ENCODE measurements at places on chromosomes 2 and 18.

DNA sequence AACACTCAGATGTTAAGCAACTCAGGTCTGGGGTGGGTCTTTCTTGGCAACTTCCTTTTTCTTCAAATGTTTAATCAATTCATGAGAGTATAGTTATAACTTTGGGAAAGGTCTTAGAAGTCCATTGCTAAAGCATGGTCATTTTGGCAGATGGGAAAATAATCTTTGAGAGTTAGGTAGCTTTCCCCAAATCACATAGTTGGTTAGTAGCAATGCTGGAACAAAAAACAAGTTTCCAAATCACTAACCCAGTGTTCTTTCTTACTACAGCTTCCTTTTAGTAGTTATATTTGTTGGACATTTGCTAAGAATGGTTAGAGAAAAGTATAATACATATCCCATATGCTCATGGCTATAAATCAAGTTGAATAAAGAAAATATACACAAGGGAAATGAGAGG is 185.2 kb upstream of the SLC14A2 start:
- no peak for DNase-seq

GRCh38 chr18:13457327-13457726 is 238.8 kb downstream of the LDLRAD4 start:
- no peak for DNase-seq

DNA sequence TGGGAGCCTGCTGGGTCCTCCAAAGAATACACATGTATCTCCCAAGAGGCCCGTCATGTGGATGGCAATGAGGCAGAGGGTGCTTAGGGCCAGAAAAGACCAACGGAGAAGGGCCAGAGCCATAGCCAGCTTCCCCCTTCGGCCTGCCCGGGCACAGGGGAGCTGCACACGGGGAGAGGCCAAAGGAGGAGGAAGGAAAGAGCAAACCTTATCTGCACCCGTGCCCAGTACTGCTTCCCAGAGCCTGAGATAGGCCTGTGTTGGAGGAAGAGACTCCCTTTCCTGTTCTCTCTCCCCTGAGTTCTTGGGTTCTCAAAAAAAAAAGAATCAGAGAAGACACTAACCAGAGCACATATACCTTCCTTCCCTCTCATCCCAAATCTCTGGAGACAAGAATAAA is 250.3 kb downstream of the ANAPC1 start:
- no peak for DNase-seq

GRCh38 chr18:64202210-64202836 is 53.4 kb upstream of the LINC00305 start:
- peak; percentile 28 for DNase-seq

DNA sequence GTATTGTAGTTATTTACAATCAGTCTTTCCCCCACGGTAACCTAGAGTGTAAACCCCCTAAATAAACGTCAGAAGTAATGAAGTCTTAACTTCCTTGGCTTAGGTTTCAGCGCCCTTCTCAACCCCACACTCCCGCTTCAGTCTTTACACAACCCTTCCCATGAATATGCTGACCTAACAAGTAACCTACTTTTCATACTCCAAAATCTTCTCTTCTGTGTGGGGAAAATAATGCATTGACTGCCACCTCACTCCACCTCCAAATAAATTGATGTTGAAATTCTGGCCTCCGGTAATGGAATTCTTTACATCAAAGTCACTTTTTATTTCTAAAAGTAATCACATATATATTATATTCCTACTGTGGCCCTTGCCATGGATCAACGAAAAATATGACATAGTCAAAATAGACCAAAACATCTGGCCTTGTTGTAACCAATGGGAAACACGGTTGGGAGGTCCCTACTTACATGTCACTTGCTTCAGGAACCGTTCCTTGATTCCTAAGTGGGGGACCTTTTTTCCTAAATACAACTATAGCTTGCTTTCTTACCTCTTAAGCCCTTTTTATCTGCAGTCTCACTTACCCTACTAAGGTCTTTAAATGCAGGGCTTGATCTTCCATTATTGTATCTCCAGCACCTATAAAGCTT is 961 bp downstream of the GEN1 start:
- DNase-seq = no peak

DNA sequence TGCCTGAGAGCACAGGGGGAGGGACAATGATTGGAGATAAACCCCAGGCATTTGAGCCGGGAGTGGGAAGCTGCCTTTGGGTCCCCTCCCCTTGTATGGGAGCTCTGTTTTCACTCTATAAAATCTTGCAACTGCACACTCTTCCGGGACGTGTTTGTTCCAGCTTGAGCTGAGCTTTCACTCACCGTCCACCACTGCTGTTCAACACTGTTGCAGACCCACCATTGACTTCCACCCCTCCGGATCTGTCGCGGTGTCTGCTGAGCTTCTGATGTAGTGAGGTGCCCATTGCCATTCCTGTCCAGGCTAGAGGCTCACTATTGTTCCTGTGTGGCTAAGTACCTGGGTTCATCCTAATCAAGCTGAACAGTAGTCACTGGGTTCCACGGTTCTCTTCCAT is 231.6 kb upstream of the CWC22 start:
- DNase-seq = no peak

DNA sequence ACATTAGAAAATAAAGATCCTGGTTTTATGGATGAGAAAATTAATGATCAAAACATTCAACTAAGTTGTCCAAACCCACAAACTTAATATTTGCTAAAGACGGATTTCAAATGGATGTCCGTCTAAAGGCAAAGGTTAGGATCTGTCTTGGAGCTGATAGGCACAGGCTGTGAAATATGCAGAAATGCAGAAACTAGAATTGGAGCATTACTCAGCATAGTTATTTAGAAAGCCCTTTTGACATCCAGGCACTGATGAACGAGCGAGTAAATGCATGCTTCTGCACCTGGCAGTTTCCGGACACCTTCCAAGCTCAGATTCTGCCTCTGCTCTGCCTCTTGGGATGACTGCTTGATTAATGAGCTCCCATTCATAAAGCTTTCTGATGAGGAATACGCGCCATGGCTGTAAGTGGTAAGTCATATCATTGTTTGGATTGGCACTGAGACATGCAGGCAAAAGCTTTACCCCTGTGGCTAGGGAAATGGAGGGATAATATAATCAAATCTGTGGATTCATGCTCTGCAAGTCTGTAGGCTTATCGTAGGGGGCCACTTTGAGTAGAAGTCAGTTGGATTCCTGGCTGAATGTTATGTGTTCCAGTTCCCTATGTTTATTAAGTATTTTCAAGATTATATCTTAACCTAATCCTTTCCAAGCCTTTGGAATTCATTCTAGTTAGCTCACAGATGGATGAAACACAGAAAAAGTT is 2176.3 kb upstream of the CELF4 start:
- no peak for DNase-seq

DNA sequence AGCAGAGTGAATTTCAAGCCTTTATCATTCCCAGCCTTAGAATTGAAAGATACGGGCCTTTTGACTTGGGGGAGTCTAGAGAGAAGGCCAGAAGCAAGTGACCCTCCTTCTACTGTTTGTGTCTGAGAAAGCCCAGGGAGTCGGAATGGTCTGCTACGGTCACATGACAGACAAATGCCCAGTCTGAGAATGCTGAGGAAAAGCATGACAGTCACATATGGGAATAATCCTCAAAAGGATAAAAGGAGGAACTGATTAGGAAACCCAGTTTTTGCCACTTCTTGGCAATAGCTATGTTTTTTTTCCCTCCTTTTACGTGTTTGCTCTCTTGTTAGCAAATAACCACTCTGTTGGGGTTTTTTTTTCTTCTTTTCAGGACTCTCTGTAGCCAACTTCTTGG is 38.1 kb upstream of the HNRNPA3 start:
- DNase-seq = no peak

- DNase-seq = no peak
These were observed 11.1 kb upstream of the MAPRE3 start for GRCh38 chr2:26959331-26959730.

DNA sequence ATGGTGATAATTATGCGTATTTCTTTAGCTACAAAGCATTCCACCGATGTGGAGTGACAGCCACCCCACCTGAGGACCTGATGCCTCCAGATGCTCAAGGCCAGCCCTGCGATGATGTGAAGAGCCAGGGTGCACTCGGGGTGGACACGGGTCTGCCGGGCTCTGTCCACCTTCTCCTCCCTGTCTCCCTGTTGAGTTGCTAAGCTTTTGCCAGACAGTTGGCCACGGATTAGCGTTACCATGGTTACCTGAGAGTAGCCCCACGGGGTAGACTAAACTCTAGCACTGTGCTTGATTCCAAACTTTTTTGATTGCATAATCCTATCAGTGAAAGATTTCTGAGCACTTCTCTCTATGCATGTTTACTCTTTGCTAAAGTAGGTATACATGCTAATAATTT is 86.2 kb downstream of the SMIM21 start:
- peak; percentile 2 for DNase-seq

DNA sequence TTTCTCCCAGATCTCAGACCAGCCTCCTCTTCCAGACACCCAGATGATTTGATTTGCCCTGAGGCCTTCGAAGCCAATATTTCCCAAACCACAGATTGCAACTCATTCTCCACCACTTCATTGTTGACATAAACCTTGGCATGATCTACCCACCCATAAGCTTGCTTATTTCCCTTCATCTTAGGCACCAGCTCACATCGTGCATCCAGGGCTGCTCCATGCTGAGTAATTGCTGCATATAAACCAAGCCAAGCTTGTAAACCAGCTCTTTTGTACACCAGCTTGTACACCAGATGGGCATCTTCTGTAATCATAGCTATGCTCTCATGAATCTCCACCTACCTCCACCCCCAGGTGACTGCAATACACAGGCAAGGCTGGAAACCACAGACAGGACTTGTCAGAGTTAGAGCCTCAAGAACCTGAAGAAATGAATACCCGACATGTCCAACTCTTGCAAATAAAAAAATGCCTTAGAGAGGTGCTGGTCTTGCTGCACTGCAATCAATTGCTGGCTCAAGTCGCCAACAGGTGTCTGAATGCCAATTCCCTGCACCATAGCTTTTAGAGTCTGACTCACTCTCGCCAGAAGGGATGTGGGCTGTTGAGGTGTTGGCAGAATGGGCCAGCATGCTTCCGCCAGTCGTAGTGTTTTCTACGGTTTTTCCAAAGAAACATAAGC is 31.5 kb downstream of the TRABD2A start:
- DNase-seq = no peak

GRCh38 chr2:156340804-156341451 is 8.4 kb upstream of the NR4A2 start:
- no peak for DNase-seq

DNA sequence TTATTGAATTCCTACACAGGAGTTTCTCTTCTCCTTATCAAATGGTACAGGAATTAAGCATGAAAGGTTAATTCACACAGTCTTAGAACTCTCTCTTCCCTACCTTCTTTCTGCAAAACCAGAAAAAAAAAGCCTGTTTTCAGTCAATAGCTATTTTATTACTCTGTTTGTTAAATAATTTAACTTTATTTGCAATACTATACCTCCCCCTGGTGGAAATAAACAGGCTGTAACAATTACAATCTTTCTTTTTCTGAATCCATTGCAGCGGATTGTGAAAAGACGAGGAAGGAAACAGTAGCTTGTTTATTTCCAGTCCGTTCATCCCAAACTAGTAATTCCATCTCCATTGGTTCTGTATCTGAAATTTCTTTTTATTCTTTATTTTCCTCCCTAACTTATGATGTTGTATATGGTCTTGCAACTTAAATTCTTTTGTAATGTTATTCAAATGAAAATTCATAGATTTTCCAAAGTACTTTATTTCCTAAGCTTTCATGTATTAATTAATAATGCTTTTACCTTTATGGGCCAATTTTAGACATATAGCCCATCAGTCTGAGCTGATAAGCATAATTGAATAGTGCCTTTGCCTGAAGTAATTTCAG is 165.2 kb downstream of the SH3BP4 start:
- DNase-seq = peak; percentile 10

GRCh38 chr2:40127146-40127545 is 324.7 kb downstream of the SLC8A1 start:
- DNase-seq = no peak

DNA sequence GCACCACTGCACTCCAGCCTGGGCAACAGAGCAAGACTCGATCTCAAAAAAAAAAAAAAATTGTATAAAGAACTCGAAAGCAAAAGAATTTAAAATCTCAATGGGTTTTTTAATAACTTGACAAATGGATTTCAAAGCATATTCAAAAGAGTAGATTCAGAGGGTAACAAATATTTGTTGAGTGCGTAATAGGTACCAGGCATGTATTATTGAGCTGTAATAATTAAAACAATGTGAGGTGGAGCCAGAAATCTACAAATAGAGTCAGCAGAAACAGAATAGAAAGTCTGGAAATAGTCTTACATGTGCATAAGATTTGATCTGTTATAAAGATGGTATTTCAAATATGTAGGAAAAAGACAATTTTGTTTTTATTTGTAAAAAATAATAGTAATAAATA is 19.1 kb upstream of the RAB11FIP5 start:
- DNase-seq = no peak

DNA sequence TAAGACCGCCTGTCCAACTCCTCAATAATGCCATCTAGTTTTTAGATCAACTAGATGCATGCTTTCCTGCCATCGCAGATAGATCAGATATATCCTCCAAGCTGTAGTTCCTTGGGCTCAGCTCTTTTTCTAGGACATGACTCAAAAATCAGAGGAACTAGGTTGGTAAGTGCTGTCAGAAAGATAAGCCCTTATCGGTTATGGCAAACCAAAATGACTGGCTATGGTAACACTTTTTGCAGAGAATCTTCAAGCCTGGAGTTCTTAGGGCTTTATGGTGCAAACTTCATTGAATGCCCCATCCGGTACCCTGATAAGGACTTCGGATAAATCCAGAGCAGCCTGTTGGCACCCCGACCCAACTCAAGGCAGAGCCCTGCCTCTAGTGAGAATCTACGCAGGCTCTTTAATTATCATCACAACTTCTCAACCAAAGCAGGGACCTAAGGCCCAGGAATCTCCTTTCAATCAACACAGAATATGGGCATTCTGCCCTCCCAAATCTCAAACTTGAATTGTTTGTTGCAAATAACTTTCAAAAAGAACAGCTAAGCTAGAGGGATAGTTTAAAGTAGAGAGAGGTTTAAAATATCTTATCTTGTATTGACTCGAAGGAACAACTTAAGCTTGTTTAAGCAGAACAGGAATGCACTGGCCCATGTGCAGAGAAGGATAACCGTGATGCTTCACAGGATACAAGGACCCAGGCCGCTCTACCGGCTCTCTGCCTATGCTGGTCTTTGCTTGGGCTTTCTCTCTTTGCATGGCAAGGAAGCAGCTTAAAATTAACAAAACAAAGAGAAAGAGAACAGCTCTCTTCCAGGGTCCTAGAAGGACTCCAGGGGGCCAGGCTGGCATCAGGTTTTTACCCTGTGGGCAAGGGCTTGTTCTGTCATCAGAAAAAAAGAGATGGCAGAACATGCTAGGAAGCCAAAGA is 3.4 kb upstream of the CYP1B1 start:
- DNase-seq = no peak

DNA sequence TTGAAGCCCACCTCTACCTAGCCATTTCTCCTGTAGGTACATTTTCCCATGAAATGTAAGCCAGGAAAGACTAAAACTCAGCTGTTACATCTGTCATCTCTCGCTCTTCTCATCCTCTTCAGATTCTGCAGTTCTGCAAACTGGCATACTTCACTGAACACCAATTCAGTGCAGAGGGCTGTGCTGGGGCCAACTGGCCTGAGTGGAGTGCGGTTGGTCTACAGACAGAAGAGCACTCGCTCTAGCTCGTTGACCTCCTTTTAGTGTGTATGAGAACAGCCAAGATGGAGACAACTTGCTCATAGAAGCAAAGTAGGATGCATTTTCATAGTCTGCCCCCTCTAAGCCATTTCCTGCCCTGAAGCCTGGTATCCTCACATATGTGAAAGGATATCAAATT is 862.6 kb downstream of the BCL11A start:
- DNase-seq = no peak
